ENCODE measurements at places on chromosomes 5 and 9.

- no peak for DNase-seq
Observed at GRCh38 chr9:90985631-90986030, 184.0 kb downstream of the SYK start.

DNA sequence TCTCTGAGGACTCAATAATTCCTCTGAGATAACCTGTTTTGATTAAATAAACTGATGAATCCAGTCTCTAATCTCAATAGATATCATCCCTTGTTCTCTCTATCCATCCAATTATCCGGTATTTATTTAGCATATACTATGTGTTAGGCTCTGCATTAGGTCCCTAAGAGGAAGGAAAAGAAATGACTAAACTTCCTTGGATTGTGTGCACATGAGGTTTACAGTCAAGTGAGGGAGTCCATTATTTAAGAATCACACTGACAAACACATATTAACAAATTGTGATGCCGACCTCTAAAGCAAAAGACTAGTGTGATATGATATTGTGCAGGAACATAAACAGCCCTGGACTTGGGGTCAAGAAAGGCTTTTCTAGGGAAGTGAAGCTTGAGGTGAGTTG, 140.8 kb downstream of the HMHB1 start:
- DNase-seq, result no peak

DNA sequence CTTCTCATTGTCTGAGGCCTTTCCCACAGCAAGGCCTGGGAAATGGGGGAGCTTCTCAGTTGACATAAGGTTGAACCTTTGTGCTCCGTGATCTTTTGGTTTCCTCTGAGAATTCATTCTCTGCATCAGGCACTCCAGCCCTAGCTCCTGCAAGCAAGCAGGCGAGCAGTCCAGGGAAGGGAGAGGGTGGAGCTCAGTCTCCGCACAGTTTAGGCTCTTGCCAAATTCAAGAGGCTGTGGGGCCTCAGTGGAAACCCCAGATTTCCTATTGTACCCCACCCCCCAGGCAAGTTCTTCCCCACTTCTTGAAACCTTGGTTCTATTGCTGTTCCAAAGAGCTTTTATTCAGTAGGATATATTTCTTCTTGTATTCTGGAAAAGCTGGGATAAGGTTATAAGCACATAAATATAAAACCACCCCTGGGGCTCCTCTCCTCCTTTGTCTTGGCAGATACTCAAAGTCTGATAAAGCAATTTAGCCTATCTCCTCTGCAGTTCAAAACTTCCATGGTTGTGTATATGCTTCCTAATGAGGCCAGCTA, 147.2 kb downstream of the PDZD2 start:
- no peak for DNase-seq

DNA sequence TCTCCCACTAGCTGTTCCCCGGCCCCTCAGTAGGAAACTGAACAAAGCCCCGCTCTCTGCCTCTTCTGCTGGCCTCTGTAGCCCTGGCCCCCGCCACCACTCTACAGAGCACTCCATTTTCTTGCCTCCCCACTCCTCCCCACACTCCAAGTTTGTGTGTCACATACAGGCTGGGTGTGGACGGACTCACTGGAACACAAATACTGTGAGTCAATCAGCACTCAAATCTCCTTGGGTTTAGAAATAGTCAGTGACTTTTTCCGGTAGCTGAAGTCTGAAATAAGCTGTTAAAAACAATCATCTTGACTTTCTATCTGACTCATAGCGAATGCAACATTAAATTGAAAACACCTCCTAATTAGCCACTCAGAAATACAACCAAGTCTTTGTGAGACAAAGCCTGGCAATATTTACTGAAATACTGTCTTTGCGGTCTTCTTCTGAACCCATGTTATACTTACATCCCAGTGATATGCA, 122.5 kb downstream of the LHFPL2 start:
- DNase-seq, result peak; percentile 94

GRCh38 chr5:136375920-136376319, 10.6 kb upstream of the TRPC7 start:
- DNase-seq, result no peak

- no peak for DNase-seq
Observed at GRCh38 chr9:124768334-124768733, 2.8 kb downstream of the NR6A1 start.

GRCh38 chr5:2433086-2433485, 318.4 kb downstream of the IRX2 start:
- DNase-seq, result no peak

DNA sequence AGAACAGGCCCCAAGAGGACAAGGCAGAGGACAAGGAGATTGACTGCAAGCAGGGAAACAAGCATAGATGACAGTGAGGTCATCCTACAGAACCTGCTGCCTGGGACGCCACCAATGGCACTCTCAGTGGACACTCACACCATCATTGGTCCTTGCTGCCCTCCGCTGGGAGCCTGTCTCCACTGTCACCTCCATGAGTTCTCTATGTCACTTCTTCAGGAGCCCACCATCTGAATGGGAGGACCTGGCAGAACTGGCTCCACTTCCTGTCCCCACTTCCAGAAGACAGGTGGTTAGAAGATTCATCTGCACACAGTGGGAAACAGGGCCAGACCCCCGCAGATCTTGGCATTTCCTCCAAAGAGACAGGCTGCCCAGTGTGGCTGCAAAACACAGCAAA, 188.9 kb downstream of the HSD17B3 start:
- no peak for DNase-seq

DNA sequence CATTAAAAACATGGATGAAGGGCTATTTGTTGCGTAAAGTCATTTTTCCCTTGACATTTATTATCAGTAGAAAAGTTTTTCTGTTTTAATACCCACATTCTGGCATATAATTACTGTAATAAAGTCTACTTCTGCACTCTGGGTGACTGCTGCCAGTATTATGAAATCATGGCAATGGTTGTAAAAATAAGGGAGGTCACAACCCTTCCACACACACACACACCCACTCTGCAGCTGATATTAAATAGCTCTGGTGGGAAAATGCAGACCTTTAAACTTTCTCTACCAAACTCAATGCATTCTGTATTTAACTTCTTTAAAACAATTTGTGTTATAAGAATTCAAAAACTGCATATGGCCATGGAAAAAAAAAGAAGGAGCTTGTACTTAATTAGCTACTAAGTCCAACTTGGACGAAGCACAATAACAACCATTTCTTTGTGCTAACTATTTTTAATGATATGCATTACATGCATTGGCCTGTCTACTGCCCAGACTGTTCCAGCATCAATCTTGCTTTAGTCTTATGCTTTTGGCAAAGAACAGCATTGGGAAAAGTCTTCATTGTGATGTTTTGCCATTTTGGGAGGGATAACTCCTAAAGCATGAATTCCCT, 137.6 kb upstream of the MAP3K1 start:
- no peak for DNase-seq

- DNase-seq, result no peak
Observed at GRCh38 chr5:150186137-150186536, 3.7 kb upstream of the SLC6A7 start.

- DNase-seq, result peak; percentile 80
Observed at GRCh38 chr5:179355976-179356974, 11.0 kb upstream of the ADAMTS2 start.

DNA sequence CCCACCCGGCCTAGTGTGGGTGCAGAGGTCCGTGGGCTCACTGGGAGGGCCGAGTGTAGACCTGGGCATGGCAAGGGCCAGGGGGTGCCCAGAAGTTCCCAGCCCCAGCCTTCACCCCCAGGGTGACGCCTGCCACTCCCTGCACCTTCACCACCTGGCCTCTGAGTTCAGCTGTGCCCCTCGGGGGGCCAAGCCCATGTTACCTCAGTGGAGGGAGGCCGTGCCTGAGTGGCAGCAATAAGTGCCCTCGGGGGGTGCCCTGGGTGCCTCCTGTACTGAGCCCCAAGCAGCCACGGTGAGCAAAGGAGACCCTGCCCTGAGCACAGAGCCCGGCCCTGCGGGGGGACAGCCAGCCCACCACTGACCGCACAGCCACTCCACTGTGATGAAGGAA, 10.3 kb upstream of the FCN2 start:
- DNase-seq, result no peak

- no peak for DNase-seq
Observed at GRCh38 chr5:115084246-115084793, 85.4 kb downstream of the TRIM36 start.

- DNase-seq, result peak; percentile 3
Observed at GRCh38 chr5:111271885-111272284, 47.7 kb downstream of the CAMK4 start.

- DNase-seq, result no peak
Observed at GRCh38 chr9:12494411-12494810, 198.8 kb upstream of the TYRP1 start.

DNA sequence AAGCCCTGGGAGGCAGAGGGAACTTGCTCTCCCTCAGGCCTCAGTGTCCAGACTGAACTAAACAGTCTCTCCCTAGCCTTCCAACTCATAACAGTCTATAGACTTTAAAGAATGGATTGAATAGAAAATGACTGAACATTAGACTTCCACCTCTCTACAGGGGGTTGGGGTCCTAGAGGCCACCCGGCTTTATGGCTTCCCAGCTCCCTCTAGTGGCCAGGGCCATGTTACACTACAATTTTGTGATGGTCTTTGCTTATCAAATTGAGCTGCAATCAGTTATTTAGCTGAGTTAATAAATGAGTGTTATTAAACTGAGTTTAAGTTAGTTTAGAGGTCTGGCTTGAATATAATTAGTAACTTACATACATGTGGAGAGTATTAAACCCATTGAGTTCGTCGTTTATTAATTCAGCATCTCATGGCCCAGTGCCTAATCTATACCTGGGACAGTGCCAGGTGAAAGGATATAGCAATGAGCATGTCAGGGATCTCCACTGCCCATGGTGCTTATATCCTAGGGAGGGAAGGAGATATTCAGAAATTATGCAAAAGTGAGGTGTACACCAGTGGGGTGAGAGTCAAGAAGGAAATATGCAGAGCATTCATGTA, 105.2 kb downstream of the SH3TC2 start:
- DNase-seq, result peak; percentile 28

DNA sequence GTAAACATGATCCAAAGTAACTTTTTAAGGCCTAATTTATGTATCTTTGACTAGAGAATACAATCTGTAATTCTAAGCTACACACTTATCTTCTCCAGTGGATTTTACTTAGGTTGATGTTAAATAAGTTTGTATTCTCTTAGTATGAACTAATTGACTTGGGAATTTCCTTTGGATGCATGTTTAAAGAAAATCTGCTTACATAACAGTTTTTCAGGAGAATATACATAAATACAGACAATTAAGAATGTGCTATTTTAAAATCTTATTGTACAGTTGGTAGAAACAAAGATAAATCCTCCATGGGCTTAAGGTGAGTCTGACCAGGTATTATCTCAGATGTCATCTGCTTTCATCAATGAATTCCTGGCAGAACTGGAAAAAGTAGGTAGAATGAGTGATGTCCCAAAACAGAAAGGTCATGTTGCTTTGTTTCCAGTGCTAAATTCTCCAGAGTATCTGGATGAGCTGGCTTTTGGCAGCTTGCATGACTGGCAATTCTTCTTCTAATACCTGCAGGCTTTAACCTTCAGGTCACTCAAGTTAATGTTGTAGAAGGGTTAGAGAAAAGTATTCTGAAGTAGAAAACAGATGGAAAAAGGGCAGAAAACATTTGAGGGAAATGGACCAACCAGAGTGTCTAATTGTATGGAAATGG, 150.6 kb downstream of the MACIR start:
- no peak for DNase-seq

DNA sequence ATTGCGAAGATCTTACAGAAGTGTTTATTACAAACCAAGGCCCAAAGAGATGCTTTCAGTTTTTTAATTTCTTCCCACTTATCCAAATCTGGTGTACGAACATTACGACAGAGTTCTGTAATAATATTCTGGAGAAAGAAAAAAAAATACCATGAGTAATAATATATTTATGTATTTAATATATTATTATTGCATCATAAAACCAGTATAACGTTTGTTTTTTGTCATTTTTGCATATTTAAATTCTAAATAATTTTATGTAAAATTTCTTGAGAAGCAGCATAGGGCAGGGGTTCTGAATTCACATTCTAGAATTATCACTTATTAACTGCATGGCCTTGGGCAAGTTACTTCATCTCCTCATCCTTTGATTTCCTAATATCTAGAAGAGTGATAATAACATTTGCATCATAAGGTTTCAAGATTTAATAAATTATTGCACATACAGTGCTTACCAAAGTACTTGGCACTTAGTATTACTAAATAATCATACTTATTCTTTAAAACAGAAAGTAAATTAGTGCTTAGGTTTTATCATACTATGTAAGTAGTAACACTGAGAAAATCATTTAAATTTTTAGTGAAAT, 107.7 kb downstream of the OSMR start:
- no peak for DNase-seq

GRCh38 chr5:74148321-74148720, 492.2 kb downstream of the ENC1 start:
- no peak for DNase-seq

GRCh38 chr5:134547999-134548658, 22.7 kb downstream of the JADE2 start:
- no peak for DNase-seq

- no peak for DNase-seq
Observed at GRCh38 chr9:132187121-132187620, 25.3 kb downstream of the NTNG2 start.

DNA sequence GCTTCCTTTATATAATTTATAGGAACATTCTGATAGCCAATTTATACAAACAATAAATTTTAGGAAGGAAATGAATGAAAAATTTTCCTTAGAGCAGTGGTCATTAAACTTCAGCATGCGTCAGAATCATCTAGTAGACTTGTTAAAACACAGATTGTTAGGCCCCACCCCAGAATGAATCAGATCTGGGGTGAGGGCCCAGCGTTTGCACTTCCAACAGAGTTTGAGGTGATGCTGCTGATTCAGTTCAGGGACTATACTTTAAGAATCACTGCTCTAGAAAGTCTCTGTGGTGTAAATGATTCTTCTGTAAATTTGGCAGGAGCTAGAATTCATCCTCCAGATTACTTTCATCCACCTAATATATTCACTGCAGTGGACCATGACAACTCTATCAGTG, 80.4 kb downstream of the SLC12A2 start:
- peak; percentile 74 for DNase-seq

DNA sequence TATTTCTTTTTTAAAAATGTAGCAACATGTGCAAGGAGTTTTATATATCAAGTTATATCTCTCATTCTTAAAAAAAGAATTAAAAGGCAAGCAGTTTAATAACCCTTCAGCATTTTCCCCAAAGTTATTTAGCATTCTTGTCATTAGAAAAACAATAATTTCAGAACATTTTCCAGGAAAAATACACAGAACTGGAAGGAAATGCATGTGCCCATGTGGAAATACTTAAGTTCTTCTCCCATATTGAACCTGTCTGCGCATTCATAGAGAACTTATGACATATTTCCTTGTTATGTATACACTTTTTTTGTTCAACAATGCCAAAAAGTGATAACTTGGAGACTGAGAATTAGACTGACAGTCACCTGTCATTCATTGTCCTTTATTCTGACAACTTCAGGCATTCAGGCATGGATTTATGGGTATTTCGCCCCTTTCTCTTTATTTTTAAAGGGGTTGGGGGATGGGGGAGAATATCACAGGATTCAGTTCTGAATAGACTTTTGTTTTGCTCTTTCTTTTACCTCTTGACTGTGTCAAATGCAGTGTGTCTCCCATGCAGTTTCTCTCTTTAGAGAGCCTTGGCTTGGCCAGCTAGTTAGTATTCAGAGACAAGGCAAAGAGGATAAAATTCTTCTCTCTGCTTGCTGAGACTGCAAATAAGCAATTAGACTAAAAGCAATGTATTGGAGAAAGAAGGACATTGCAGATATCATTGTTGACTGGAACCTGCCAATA, 701.0 kb downstream of the NR2F1-AS1 start:
- no peak for DNase-seq

Data from iris pigment epithelial cell (primary cell).